ENCODE measurements at places on chromosomes 4 and X.

DNA sequence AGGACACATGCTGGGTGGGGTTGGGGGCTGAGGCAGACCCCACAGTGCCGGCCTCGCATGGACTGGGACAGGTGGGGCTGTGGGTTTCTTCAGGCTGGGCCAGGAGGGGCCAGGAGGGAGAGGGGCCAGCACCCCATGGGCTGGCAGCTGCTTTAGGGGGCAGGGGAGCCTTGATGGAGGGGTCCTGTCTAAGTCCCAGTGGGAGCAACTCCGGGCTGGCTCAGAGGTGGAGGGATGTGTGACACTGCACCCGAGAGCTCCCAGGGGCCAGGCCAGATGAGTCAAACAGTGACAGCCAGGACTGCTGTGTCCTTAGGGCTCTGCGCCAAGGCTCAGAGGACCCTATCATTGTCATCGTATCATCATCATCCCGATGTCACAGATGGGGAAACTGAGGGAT lies 4.4 kb upstream of the ABLIM2 start:
- peaks cover 29% of the 10 kb centered on the region for H3K4me1 ChIP-seq
- H3K27ac ChIP-seq, result no peak overlapping the region
- peaks cover 4% of the 10 kb centered on the region for H3K27me3 ChIP-seq
- H3K36me3 ChIP-seq, result no peaks in the 10 kb centered on the region
- DNase-seq, result no peak
- H3K4me3 ChIP-seq, result no peak overlapping the region

DNA sequence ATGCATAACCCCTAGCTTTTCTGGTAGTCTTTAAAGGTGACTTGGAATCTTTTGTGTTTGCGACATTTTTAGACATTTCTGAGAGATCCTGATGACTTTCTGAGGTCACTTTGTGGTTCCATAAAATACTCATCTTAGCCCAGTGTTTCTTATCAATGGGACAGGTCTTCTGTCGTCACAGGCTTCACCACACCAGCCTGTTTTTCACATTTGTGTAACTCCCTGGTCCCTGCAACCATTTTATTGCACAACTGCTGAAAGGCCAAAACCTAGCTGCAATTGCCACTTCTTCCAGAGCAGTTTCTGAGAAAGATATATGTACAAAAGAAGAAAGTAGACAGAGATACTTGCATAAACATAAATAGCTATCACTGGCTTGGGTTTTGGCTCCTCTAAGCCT lies 120.9 kb downstream of the IL15 start:
- H3K4me1 ChIP-seq, result no peaks in the 10 kb centered on the region
- no peaks in the 10 kb centered on the region for H3K27me3 ChIP-seq
- no peak overlapping the region for H3K27ac ChIP-seq
- no peak for DNase-seq
- H3K36me3 ChIP-seq, result no peaks in the 10 kb centered on the region

GRCh38 chrX:55919367-55920221 lies 202.0 kb downstream of the RRAGB start:
- H3K4me3 ChIP-seq, result no peak overlapping the region
- H3K4me1 ChIP-seq, result no peaks in the 10 kb centered on the region
- no peak overlapping the region for H3K27ac ChIP-seq
- no peak for DNase-seq
- no peaks in the 10 kb centered on the region for H3K27me3 ChIP-seq
- H3K36me3 ChIP-seq, result no peaks in the 10 kb centered on the region

DNA sequence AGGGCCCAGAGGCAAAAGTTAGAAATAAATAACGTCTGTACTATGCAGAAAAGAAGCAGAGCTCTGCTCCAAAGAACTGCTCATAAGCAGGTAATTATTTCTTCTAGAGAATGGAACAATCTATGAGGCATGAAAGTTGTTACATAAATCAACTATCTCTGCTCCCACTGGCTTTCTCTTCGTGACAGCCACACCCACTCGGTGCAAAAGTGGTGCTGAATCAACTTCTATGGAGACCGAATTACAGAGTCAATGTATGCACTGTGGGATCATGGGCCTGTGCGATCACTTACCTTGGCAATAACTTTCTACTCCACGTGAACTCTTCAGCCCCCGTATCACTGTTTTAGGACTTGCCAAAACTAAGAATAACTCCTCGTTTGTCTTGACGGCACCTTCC lies 99.4 kb upstream of the ATXN3L start:
- no peak overlapping the region for H3K27ac ChIP-seq
- no peaks in the 10 kb centered on the region for H3K27me3 ChIP-seq
- no peak overlapping the region for H3K4me3 ChIP-seq
- peaks cover 26% of the 10 kb centered on the region for H3K4me1 ChIP-seq
- DNase-seq, result no peak

DNA sequence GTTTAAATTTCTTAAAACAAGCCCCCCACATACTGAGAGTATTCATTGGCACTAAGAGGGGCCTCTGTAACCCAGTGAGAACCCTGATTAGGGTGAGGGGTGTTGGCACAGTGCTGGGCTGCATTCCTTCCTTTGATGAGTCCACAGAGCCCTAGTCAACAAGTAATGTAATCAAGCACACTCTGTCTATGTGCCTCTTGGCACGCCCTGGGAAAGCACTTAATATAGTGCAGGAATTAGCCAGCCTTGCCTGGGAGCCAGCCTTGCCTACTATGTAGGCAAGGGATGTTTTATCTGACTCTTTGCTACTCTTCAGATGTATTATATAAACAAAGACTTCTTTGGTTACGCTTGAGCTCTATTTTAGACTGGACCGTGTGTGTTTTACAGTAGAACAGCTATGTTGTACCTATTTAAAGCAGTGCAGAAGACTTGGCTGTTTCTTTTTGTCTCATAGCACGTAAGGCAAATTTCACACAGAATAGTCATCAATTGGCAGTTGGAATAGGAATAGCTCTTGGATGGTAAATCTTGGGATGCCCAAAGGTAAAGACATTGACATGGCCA lies 64.3 kb downstream of the FRAS1 start:
- H3K4me3 ChIP-seq, result no peak overlapping the region
- H3K4me1 ChIP-seq, result no peaks in the 10 kb centered on the region
- no peaks in the 10 kb centered on the region for H3K27me3 ChIP-seq
- H3K36me3 ChIP-seq, result no peaks in the 10 kb centered on the region
- no peak for DNase-seq
- H3K27ac ChIP-seq, result no peak overlapping the region

DNA sequence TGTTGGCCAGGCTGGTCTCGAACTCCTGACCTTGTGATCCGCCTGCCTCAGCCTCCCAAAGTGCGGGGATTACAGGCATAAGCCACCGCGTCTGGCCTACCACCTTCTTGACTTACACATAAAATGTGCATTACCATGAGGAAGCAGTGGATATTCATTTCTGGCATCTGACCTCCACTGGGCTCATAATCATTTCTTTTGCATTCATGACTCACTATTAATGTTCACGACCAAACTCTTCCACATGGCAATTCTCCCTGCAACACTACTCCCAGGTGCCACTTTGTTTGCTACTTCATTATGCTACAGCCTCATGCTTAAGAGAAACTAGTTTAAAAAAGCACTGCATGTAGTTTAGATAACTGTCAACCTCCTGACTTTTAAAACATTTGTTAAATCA lies 22.7 kb downstream of the RASGEF1B start:
- H3K4me1 ChIP-seq, result peaks cover 27% of the 10 kb centered on the region
- H3K4me3 ChIP-seq, result no peak overlapping the region
- DNase-seq, result no peak
- H3K27ac ChIP-seq, result no peak overlapping the region

DNA sequence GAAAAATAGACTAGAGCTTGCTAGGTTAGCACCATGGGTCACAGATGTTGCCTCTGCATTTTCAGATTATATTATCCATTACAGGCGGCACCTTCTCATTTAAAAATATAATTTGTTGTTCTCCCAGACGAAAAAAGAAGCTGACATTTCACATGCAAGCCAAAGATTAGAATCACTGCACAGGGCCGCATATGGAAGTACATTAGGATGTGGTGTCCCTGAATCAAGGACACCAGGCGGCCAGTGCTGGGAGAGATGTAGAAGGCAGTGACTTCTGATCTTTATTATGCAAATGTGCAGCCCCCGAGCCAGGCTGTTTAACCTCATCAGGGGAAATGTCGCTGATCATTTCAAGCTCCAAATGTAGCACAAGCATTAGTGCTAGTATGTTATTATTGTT lies 22.8 kb downstream of the REELD1 start:
- no peak for DNase-seq
- H3K36me3 ChIP-seq, result no peaks in the 10 kb centered on the region
- H3K27ac ChIP-seq, result no peak overlapping the region
- no peaks in the 10 kb centered on the region for H3K27me3 ChIP-seq

- H3K4me1 ChIP-seq, result peaks cover 3% of the 10 kb centered on the region
- no peaks in the 10 kb centered on the region for H3K36me3 ChIP-seq
- no peak overlapping the region for H3K27ac ChIP-seq
- no peak overlapping the region for H3K4me3 ChIP-seq
- no peaks in the 10 kb centered on the region for H3K27me3 ChIP-seq
Measured at GRCh38 chrX:1181170-1181569, 31.3 kb downstream of the CRLF2 start.

DNA sequence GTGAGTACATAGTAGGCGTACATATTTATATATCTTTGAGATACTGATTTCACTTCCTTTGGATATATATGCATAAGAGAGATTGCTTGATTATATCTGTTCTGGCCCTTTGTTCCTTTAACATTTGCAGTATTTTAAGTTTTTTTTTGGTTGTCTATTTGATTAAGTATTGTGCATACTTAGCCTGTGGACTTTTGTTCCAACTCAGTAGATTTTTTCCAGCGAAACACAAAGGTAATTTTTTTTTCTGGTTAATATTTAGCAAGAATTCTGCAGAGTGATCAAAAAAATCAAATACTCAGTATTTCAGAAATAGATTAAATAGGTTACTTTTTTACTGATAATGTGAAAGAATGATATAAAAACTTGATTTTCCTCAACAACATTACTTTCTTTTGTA lies at the start of gene AFM:
Gene AFM (plus strand): TSS at position 388 of the 400 bp plus-strand sequence. CDS start 31 bp downstream, outside the sequence.
- no peaks in the 10 kb centered on the region for H3K36me3 ChIP-seq
- no peak within 1 kb of the TSS for H3K27ac ChIP-seq
- H3K27me3 ChIP-seq, result peaks cover 3% of the 10 kb centered on the region
- H3K4me1 ChIP-seq, result no peaks in the 10 kb centered on the region
- no peak within 1 kb of the TSS for H3K4me3 ChIP-seq

- H3K27ac ChIP-seq, result no peak overlapping the region
- no peak for DNase-seq
- no peaks in the 10 kb centered on the region for H3K4me1 ChIP-seq
- no peak overlapping the region for H3K4me3 ChIP-seq
- H3K36me3 ChIP-seq, result no peaks in the 10 kb centered on the region
- no peaks in the 10 kb centered on the region for H3K27me3 ChIP-seq
Measured at GRCh38 chrX:63585936-63586335, 199.1 kb downstream of the ARHGEF9 start.

- no peak overlapping the region for H3K4me3 ChIP-seq
- no peaks in the 10 kb centered on the region for H3K27me3 ChIP-seq
- peaks cover 16% of the 10 kb centered on the region for H3K4me1 ChIP-seq
Measured at GRCh38 chr4:82645936-82646565, 84.3 kb upstream of the TMEM150C start.

GRCh38 chr4:122612540-122612939 lies 8.3 kb downstream of the IL21 start:
- H3K4me3 ChIP-seq, result no peak overlapping the region
- DNase-seq, result no peak
- no peaks in the 10 kb centered on the region for H3K27me3 ChIP-seq
- no peaks in the 10 kb centered on the region for H3K36me3 ChIP-seq

DNA sequence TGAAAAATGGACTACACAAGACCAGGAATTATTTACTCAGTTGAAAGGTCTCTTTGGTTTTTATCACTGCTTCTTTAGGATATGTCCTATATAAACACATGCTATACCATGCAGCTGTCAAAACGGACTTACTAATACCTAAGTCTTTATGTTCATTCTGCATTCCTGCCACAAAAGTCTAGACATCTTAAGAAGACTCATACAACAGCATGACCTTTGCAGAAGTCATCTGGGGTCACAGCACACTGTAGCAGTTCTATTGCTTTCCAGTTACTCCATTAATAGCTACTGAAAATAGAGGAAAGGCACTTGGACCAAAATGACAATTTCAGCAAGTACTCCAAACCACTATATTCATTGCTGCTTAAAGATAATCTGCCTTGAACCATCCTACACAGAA lies 53.2 kb downstream of the DDX60 start:
- no peak overlapping the region for H3K4me3 ChIP-seq
- peaks cover 7% of the 10 kb centered on the region for H3K36me3 ChIP-seq
- no peaks in the 10 kb centered on the region for H3K27me3 ChIP-seq
- no peak for DNase-seq
- H3K4me1 ChIP-seq, result no peaks in the 10 kb centered on the region

- no peaks in the 10 kb centered on the region for H3K27me3 ChIP-seq
- H3K4me3 ChIP-seq, result no peak overlapping the region
- no peak for DNase-seq
- no peak overlapping the region for H3K27ac ChIP-seq
Measured at GRCh38 chrX:125757794-125758564, 408.1 kb downstream of the DCAF12L2 start.

DNA sequence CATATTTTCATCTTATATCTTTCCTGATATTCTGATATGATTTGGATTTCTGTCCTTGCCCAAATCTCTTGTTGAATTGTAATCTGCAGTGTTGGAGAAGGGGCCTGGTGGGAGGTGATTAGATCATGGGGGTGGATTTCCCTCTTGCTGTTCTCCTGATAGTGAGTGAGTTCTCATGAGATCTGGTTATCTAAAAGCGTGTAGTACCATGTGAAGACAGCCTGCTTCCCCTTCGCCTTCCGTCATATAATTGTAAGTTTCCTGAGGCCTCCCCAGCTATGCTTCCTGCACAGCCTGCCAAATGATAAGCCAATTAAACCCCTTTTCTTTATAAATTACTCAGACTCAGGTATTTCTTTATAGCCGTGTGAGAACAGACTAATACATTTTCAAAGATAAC lies 77.2 kb downstream of the ANKRD50 start:
- no peak overlapping the region for H3K4me3 ChIP-seq
- peaks cover 37% of the 10 kb centered on the region for H3K4me1 ChIP-seq
- DNase-seq, result no peak

- H3K4me3 ChIP-seq, result no peak overlapping the region
- no peak for DNase-seq
- no peak overlapping the region for H3K27ac ChIP-seq
- peaks cover 2% of the 10 kb centered on the region for H3K4me1 ChIP-seq
- H3K27me3 ChIP-seq, result no peaks in the 10 kb centered on the region
Measured at GRCh38 chr4:167023364-167023925, 210.8 kb downstream of the SPOCK3 start.

DNA sequence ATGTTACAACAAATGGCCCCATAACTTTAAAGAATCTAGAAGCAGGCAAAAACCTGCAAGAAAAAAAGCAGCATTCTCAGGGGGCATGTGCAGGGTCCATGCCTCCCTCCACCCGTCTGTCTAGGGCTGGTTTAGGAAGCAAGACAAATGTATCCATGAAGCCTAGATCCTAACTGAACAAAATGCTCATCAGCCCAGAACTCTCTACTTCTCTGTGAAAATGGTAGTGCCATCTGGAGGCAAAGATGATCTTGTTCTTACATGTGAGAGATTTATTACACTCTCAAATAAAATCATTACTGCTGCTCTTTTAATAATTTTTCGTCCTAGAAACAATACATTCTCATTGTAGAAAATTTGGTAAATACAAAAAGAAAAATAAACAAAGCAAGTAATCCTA lies 26.7 kb downstream of the NR3C2 start:
- no peak overlapping the region for H3K4me3 ChIP-seq
- DNase-seq, result no peak
- no peaks in the 10 kb centered on the region for H3K27me3 ChIP-seq
- H3K36me3 ChIP-seq, result no peaks in the 10 kb centered on the region
- H3K27ac ChIP-seq, result no peak overlapping the region
- H3K4me1 ChIP-seq, result no peaks in the 10 kb centered on the region

GRCh38 chr4:107991945-107992630 lies 2.4 kb downstream of the HADH start:
- H3K36me3 ChIP-seq, result no peaks in the 10 kb centered on the region
- no peak overlapping the region for H3K4me3 ChIP-seq
- H3K4me1 ChIP-seq, result peaks cover 35% of the 10 kb centered on the region
- no peaks in the 10 kb centered on the region for H3K27me3 ChIP-seq
- no peak overlapping the region for H3K27ac ChIP-seq

All from keratinocyte (primary cell).